ENCODE measurements at places on chromosomes 2 and 18. TPM values are rescaled to one million over a fixed set of nuclear protein-coding genes. Genes with fewer than 3 reads are reported as not detected.
A peak's percentile ranks its signal among the peaks of the same experiment; 100 is the strongest.

The CRYGD gene
- total RNA-seq = not detected

The PIEZO2 gene
- total RNA-seq = 2.1 TPM

The ERBB4 gene
- total RNA-seq = 0.06 TPM

The RTP5 gene
- total RNA-seq = not detected

The MC5R gene
- total RNA-seq = not detected

DNA sequence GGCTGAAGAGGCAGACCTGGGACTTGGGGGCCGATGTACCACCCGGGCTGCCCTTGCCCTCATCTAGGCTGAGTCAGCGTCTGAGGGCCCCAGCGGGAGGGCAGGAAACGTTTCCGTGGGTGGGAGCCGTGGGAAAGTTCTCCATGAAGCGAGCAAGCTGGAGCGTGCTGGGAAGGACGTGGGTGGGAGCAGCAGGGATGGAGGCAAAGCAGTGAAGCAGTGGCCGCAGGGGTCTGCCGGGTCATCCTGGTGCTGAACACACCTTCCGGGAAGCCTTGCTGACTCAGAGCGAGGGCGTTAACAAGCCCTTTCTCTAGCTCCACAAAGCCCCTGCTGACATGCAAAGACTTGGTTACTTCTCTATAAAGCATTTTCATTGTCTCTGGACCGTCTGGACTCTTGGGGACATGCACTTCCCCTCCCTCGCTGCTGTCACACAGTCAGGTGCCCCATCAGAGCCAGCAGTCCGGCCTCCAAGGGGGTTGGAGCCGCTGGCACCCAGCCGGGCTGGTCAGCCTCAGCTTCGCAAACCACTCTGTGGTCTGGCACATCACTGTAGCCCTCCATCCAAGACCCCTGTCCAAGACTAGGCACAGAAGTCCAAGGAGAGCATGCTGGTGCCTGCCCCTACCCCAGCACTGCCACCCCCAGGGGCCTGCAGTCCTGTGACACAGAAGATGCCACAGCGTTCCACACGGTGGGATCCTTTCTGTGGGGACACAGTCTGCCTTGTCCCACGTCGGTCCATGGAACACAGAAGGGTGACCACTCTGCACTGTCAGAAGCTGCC, 115.1 kb upstream of the GPC1 start:
- DNase-seq = peak; percentile 89

- DNase-seq = peak; percentile 94
These were observed 14.6 kb downstream of the TMSB10 start for GRCh38 chr2:84919885-84920580.

GRCh38 chr2:121084130-121084680, 200.8 kb downstream of the TFCP2L1 start:
- DNase-seq = peak; percentile 36

GRCh38 chr2:168962636-168963035, 61.5 kb downstream of the G6PC2 start:
- no peak for DNase-seq

DNA sequence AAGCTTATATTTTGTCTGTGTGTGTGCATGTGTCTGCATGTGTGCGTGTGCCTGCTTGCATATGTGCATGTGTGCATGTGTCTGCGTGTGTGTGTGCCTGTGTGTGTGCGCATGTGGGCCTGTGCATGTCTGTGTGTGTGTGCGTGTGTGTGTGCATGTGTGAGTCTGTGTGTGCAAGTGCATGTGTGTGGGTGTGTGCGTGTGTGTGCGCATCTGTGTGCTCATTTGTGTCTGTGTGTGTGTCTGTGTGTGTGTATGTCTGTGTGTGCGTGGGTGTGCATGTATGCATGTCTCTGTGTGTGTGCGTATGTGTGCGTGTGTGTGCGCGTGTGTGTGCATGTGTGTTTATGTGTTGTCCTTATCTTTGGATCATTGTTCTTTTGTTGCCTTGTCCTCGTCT, 56.8 kb downstream of the DSC3 start:
- DNase-seq = no peak

GRCh38 chr2:235049069-235049468, 97.3 kb downstream of the SH3BP4 start:
- no peak for DNase-seq

DNA sequence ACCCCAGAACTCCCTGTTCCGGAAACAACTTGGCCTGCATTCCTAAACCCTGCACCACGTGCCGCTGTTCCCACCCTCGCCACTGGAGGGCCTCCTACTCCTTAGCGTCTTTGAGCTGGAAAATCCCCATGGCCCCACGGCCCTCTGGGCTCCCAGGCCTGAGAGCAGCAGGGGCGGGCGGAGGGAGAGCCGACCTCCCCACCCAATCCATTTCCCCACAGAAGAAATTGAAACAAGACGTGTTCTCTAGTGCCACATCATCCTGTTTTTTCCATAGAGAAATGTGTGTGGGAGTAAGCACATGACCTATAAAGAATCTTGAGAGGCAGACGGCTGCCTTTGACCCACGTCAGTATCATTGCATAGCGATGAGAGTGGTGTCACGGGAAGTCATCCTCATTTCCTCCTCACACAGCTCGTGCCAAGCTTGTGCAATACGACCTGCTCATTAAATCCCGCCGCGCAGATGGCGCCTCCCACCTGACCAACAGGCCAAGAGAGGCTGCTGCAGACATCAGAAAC, 79.2 kb downstream of the LAMA1 start:
- DNase-seq = peak; percentile 86

- DNase-seq = no peak
These were observed 92.6 kb downstream of the TTC32 start for GRCh38 chr2:19809206-19809605.

- no peak for DNase-seq
These were observed 1.0 kb upstream of the FAM110C start for GRCh38 chr2:47346-47725.

DNA sequence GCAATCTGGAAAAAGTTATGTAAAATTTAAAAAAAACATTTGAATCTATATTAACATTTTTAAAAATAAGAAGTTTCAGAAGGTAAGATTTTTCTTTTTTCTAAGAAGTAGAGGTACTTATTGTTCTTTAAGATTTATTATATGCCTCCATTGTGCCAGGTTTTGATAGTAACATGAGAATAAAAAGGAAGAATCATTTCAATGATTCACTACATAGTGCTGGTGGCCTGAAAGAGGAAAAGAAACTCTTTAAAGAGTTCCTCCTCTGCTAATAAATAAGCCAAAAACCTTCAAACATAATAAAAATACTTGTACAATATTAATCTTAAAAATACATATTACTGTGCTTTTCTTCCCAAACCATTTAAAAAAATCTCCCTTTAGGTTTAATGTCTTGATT, 69.0 kb downstream of the ANKRD44 start:
- DNase-seq = no peak

- peak; percentile 17 for DNase-seq
These were observed 214.1 kb upstream of the STON1 start for GRCh38 chr2:48315896-48316194.

DNA sequence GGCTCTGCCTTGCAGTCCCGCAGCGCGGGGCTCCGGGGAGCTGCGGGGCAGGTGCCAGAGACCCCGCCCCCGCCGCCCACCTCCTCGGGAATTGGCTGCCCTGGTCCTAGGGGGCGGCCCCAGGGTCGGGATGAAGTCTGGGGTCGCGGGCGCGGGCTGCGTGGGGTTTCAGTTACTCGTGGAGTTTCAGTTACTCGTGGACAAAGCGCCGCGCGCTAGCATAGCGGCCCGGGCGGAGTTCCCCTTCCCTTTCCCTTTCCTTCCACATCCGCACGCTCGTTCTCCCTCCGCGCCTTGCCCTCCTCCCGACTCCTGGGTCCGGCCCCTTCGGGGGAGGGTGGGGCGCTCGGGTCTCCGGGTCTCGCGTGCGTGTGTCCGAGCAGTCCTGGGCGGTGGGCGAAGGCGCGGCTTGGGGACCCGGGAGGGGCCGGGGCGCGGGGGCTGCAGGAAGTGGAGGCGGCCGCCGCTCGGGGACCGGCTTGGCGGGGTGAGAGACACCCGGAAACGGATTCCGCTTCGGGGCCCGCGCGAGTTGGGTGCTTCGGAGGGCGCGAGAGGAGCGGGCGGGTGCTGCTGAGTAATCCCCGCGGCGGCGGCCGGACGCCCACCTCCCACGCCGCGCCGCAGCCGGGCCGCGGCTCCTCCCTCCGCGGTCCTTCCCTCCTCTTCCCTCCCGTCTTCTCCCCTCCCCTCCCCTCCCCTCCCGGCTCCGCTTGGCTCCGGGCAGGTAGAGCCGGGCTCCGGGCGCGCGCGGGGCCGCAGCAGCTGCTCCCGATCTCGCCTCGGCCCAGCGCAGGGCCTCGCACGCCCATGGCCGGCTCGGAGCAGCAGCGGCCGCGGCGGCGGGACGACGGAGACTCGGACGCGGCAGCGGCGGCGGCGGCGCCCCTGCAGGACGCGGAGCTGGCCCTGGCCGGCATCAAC, at the start of gene TTC39C:
TSS of gene TTC39C (plus strand) at position 693 of the 924 bp plus-strand sequence. CDS start at position 811, 118 bp downstream.
- peak; percentile 81 for DNase-seq

DNA sequence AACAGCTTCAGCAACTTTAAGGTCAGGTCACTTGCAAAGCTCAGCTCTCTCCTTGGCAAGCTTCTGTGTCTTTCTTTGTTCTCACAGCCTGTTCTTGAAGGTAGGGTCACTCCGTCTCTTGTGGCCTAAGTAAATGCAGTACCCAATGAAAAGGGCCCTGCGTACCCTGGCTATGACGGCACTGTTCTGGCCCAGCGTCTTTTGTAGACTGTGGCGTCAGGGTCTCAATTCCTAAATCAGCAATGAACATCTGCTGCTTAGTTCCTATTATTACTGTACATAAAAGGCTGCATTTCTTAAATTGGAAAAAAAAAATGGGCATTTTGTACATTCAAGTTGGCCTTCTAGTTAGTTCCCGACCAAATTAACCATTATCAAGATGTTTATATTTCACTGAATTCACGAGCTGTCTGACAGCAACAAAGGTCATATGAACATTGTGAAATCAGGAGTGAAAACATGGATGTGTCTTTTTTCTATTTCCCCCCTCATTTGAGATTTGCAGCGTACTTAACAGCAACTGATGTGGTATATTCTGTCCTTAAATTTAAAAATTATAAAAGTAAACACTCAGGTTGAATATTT, 17.0 kb upstream of the MTCL1 start:
- DNase-seq = no peak

DNA sequence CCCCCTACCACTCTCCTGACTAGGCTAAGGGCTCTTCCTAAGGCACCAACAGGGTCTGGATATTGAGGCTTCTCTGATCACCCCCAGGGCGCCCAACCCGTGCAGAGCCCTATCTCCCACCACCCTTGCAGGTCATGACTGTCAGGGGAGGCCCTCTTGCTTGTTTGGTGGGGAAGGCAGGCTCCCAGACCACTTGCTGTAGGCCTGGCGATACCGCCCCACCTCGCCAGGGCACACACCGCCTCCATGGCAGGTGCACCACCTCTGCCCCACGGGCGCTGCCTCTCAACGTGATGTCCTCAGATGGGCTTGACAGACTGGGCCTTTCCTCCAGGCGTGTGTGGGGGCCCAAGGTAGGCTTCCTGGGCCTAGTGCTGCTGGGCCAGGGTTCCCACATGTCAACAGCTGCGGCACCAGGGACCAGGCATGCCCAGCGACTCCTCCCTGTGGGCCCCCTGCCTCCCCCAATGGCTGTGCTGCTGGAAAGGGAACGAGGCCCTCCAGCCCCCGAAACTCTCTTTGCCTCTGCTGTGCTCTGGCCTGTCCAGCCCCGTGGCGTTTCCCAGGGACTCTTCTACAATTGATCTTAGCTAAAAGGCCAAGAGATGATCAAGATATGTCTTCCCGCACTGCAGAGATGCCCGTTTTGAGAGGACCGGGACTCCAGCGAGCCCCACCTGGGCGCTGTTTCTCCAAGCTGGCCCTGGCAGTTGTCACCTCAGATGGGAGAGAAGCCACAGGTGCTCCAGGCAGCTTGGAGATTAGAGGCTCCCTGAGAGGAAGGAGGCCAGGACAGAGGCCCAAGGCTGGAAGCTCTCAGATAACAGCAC, 7.5 kb downstream of the NPPC start:
- no peak for DNase-seq

- peak; percentile 76 for DNase-seq
These were observed 75.3 kb downstream of the LRRFIP1 start for GRCh38 chr2:237702441-237703391.

- DNase-seq = peak; percentile 43
These were observed 44.4 kb downstream of the ST8SIA5 start for GRCh38 chr18:46712406-46712805.

DNA sequence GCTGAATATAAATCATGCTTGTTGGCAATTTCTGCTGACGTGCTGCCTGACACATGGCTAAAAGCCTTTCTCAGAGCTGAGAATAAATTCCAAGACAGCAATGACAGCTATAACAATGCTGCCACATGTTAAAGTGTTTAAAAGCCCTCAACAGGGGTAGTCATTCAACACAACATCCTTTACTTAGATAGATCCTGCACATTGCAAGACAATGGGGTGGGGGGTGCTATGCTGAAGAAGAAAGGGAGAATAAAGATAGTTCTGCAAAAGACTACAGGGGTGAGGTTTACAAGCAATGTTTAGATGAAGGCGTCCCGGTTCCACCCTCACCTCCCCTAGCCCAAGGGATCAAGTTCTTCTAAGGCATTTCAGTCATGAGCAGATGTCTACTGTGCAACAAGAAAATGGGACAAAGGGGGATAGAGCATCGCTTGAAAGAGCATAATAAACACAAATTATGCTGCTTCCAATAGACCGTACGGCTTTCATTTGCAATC, 291.0 kb upstream of the ACVR2A start:
- no peak for DNase-seq

- no peak for DNase-seq
These were observed 98.9 kb upstream of the EPAS1 start for GRCh38 chr2:46198164-46198883.

All from Daoy (cell line).